ENCODE measurements at places on chromosomes 2 and 18.

- DNase-seq, result no peak
Observed at GRCh38 chr18:46035696-46036680, 36.1 kb downstream of the PSTPIP2 start.

- DNase-seq, result no peak
Observed at GRCh38 chr2:2232167-2232566, 98.9 kb downstream of the MYT1L start.

DNA sequence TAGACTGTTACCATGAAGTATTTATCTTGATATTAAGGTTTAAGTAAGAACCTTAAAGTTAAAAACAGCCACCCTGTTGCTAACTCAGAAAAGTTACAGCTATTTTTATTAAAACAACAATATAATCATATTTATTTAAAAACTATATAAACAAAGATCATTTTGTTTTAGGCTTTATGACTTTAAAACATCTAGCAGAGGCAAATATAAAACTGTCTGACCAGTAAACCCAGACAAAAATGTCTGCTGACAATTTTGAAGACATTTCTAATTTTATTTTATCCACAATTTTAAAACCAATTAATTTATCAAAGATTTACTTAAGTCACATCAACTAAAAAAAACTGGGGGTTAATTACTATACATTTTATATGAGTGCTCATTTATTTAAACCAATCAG lies 14.2 kb downstream of the RBM43 start:
- no peak for DNase-seq

DNA sequence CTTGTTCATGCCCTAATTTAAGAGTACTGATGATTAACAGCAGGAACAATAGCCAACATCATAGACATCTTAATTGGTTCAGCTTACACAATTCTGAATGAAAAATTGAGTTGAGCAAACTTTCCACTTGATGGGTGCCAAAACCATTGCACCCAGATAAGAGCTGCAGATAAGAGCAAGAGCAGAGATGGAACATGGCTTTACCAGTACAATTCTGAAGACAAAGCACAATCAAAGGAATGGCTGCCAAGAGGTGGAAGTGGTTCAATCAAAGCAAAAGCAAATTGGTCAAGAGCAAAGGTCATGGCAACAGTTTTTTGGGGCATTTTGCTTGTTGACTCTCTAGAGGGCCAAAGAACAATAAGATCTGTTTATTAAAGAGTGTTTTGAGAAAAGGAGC lies 65.6 kb upstream of the ATP5MC3 start:
- DNase-seq, result no peak

DNA sequence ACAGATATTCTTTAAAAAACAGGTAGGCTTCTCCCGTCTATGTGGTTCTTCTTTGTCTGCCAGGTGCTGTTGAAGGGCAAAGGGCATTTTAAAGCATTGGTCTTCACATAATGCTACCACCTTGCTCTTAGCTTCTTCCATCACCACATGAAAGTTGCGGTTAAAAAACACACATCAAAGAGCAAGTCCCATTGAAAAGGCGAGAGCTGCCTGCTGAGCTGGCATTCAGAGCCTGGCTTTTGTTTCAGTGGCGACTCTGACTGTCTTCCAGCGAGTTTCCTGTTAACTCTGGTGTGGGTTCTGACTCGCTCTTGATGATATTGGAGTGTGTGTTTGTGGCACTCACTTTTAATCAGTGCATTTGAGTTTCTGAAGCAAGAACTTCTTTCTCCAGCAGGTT lies 624.9 kb upstream of the FANCL start:
- no peak for DNase-seq

DNA sequence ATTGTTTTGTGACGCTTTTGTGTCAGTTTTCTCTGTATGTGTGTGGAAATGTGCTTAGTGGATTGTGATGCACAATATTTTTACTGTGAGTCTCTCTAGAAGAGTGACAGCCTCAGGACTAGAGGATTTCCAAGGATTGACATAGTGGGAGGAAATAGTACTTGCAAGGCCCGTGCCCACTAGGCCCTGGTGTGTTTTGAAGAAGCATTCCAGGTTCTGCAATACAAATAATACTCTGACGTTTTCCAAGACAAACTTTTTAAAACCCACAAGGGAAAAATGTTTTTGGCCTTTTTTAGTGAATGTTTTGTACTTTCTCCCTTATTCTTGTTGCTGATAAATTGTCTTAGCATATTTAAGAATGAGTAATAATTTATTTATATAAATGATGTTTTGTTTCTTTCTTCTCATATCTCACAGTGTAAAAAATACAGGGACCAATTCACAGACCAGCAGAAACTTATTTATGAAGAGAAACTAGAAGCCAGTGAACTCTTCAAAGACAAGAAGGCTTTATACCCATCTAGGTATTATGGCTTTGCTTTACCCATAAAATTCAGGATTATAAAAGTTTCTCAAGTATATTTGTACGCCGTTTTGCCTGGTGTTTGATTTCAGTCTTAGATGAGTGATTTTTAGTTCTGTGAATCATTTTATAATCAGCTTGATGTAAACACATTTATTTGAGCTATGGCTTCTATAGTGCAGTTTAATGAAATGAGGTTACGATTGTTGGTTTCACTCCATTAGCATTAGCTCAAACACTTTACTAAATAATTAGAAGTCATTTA lies 165.6 kb downstream of the MYO1B start:
- DNase-seq, result no peak

Measured in T-helper 9 cell (primary cell).